ENCODE measurements at places on chromosomes 3 and 15.
A peak's percentile ranks its signal among the peaks of the same experiment; 100 is the strongest.

GRCh38 chr15:74529921-74530320, 11.1 kb upstream of the ARID3B start:
- DNase-seq: no peak

DNA sequence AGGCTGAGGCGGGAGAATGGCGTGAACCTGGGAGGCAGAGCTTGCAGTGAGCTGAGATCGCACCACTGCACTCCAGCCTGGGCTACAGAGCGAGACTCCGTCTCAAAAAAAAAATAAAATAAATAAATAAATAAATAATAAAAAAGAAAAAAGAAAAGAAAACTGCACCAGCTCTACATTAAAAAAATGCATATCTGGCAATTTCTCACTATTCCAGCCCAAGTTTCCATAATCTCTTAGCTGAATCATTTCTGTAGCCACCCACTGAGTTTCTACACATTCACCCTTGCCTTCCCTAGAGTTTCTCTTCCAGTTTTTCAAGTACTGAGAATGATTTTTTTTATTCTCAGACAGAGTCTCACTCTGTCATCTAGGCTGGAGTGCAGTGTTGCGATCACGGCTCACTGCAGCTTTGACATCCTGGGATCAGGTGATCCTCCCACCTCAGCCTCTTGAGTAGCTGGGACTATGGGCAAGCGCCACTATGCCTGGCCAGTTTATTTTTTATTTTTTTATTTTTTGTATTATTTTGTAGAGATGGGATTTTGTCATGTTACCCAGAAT, 24.5 kb upstream of the SLC7A14 start:
- no peak for DNase-seq

GRCh38 chr15:66095871-66096687, 157.5 kb downstream of the MEGF11 start:
- DNase-seq: no peak

DNA sequence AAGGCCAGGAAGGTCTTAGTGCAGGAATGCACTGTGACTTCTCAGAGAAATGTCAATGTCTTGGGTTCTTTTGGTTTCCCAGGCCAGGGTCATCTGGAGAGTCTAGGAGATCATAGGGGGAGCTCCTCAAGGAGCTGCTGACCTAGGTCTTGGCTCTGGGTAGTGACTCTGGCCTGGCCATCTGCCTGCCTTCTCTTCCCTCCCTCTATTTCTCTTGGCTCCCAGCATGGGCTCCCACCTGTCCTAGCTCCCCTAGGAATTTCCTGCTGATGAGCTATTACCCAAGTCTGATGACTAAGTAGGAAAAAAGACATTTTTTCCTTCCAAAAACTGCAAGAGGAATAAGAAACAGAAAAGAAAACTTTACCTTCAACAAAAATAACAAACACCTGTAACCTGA, 57.4 kb downstream of the BSN start:
- DNase-seq: no peak

- DNase-seq: no peak
Observed at GRCh38 chr15:92891533-92892200, 8.5 kb upstream of the CHD2 start.

DNA sequence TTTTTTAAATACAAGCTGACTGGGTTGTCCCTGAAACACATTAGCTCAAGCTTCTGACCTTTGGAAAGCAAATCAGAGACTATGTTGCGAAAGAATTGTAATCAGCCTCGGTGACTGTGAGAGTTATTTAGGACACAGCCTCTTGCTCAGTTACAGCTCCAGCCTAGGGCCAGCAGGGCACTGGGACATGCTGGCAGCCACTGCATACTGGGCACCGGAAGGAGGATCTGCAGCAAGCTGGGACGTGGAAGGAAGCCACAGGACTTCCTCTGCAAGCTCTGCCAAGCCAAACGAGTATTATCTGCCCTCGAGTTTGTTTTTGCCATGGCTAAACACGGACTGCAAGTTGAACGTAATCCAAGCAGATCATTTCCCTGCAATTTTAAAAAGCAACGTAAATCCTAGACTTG, 24.4 kb upstream of the COPG1 start:
- DNase-seq: peak; percentile 94

GRCh38 chr3:81713031-81713430, 48.4 kb downstream of the GBE1 start:
- no peak for DNase-seq

- no peak for DNase-seq
Observed at GRCh38 chr15:58597943-58598828, 151.3 kb downstream of the ADAM10 start.

GRCh38 chr3:29582273-29582672, 301.4 kb downstream of the RBMS3 start:
- DNase-seq: no peak

DNA sequence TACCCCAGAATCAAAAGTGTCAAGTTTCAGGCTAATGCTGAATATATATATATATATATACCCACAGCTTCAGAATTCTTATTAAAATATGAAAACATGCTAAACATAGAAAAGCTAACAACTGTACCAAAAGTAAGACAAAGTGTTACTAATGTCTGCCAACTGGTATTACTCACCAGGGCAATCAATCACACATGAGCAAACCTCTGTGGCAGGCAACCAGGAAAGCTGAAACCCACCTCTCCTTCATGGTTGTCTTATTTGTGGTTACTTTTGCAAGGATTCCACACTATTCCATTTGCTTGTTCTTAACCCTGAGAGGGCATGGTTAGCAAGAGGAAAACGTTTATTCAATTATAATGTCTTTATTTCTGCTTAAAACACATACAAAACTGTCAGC, 512.3 kb upstream of the MDFIC2 start:
- DNase-seq: no peak

All from posterior cingulate gyrus (tissue), 11 donors.